ENCODE measurements at places on chromosomes 3 and 15.

GRCh38 chr3:82157952-82158351 lies 396.5 kb upstream of the GBE1 start:
- DNase-seq, result no peak

GRCh38 chr3:184337399-184337714 lies at the start of gene FAM131A:
FAM131A (plus strand) TSS chr3:184337600; CDS start chr3:184337631, 31 bp downstream.
- DNase-seq, result no peak

- DNase-seq, result no peak
These were observed 49.0 kb downstream of the DZIP1L start for GRCh38 chr3:138066383-138066782.

- DNase-seq, result no peak
These were observed 218.6 kb downstream of the KLF13 start for GRCh38 chr15:31545257-31545656.

GRCh38 chr3:25663347-25663868 lies 1.3 kb downstream of the TOP2B start:
- peak; percentile 37 for DNase-seq
